Hematopoietic multipotent progenitor cell treated with erythropoietin and hydrocortisone succinate and interleukin-3 and kit ligand, for 8 days (in vitro differentiated cells): ENCODE measurements at places on chromosomes 7 and 10.

GRCh38 chr10:106592396-106592795, 572.1 kb downstream of the SORCS1 start:
- DNase-seq: no peak

- DNase-seq: no peak
Measured at GRCh38 chr7:44743750-44744149, 4.9 kb upstream of the ZMIZ2 start.

- DNase-seq: no peak
Measured at GRCh38 chr10:132363921-132364593, 32.1 kb downstream of the LRRC27 start.

GRCh38 chr10:80204677-80205476, 460 bp downstream of the ANXA11 start:
- DNase-seq: peak; percentile 33

GRCh38 chr10:79420974-79421688, 24.3 kb downstream of the ZCCHC24 start:
- no peak for DNase-seq

GRCh38 chr10:43417950-43418768, 9.2 kb upstream of the HNRNPF start:
- peak; percentile 100 for DNase-seq
